Naive thymus-derived CD8-positive, alpha-beta T cell (primary cell): ENCODE measurements at places on chromosomes 7 and 10. TPM values are rescaled to one million over a fixed set of nuclear protein-coding genes. Genes with fewer than 3 reads are reported as not detected.

Gene XRCC2
- 1.1 TPM for total RNA-seq

Gene COL17A1
- total RNA-seq = not detected

Gene CNPY1
- not detected for total RNA-seq

Gene ATP6V0A4
- not detected for total RNA-seq

Gene PTPRN2
- 0.99 TPM for total RNA-seq
